ENCODE measurements at places on chromosomes 1 and 21.

DNA sequence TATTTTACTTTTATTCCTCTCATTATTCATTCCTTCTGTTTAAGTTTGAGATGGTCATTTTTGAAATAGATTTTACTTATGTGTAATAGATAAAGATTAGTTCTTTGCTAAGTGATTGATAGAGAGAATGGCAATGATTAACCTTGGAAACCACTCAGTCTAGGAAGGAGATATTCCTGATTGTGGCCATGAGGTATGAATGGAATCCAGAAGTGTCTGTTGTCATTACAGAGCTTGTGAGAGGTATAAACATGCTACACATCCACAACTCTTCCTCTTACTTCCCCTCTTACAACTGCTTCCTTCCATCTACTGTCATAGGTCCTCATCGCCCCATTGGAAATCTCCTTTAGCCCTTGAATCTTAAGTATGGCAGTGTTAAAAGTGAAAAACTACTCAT lies 988.8 kb upstream of the B3GALT2 start:
- DNase-seq, result no peak

DNA sequence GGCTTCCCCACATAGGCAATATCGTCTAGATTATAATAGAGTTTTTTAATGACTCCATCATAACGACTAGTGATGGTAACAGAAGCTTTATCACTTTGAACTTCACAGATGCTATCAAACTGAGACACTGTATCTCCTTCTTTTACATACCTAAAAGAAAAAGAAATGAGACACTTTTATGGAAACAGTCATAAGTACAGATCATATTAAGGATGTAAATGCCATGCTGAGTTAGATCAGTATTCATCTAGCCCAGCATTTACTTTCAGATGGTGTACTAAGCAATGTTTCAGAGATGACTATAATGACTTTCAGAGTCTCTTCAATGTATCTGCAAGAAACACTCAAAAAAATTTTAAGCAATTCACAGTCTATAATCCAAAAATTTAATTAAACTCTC lies 18.9 kb downstream of the DBT start:
- DNase-seq, result no peak

GRCh38 chr1:33470495-33471012 lies 1.9 kb upstream of the ZSCAN20 start:
- peak; percentile 64 for DNase-seq

GRCh38 chr21:36513430-36513829 lies 33.5 kb upstream of the CLDN14 start:
- DNase-seq, result no peak

DNA sequence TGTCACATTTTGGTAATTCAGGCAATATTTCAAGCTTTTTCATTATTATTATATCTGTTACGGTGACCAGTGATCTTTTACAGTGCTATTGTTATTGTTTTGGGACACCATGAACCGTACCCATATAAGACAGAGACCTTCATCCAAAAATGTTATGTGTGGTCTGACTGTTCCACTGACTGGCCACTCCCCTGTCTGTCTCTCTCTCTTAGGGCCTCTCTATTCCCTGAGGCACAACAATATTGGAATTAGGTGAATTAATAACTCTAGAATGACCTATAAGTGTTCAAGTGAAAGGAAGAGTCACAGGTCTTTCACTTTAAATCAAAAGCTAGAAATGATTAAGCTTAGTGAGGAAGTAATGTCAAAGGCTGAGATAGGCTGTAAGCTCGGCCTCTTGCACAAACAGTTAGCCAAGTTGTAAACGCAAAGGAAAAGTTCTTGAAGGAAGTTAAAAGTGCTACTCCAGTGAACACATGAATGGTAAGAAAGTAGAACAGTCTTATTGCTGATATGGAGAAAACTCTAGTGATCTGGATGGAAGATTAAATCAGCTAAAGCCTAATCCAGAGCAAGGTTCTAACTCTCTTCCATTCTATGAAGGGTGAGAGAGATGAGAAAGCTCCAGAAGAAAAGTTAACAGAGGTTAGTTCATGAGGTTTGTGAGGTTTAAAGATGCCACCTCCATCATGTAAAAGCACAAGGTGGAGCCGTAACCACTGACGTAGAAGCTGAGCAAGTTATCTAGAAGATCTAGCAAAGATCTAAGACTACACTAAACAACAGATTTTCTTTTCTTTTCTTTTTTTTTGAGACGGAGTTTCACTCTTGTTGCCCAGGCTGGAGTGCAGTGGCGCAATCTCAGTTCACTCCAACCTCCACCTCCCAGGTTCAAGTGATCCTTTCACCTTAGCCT lies 19.7 kb upstream of the DIPK1A start:
- DNase-seq, result no peak

GRCh38 chr1:109804660-109805059 lies 40.9 kb upstream of the EPS8L3 start:
- no peak for DNase-seq

- DNase-seq, result no peak
Observed at GRCh38 chr1:206729507-206729906, 41.1 kb upstream of the IL19 start.

DNA sequence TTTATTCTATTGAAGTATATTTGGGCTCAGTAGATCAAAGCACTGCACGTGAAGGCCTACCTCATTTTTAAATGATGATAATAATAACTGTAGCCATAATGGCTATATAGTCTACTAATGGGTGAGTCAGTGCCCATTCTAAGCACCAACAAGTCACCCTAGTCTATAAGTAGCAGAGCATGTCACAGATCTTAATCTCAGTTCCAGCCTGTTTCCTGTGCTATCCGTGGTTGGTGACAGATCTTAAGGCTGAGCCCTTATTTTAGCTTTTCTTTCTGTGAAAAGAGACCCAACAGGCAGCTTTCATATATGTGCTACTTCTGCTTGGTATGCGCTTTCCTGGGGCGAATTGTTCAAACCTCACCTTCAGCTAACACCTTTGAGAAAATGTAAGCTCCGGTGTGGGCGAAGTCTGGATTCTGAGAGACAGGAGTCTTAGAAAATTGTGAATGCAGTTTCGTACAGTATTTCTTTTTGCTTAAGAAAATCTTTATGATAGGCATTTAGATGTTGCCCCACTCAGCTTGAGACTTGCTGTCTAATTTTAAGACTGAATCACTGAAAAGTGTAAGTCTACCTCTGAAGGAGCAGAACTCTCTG lies 59.6 kb downstream of the FMN2 start:
- DNase-seq, result no peak

GRCh38 chr1:212002536-212002935 lies 32.8 kb downstream of the INTS7 start:
- no peak for DNase-seq

- DNase-seq, result peak; percentile 24
Observed at GRCh38 chr1:229148041-229148671, 122.8 kb upstream of the RAB4A start.

DNA sequence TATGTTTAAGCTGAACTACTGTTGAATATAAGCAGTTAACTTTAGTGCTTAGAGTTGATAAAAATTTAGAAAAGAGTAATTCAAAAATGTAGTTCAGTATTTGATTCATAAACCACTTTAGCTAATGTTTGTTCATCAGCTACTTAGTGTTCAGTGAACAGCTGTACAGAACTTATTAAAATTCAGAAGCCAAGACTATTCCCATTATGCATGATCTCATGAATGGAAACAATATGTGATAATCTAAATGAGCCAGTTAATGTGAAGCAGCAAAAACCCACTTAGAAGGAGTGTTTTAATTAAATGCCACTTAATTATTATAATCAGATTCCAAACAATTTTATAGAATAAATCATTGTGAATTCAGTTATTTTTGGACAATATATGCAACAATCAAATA lies 92.9 kb upstream of the NEGR1 start:
- DNase-seq, result no peak

GRCh38 chr1:6397844-6398441 lies 4.4 kb upstream of the ACOT7 start:
- DNase-seq, result no peak

DNA sequence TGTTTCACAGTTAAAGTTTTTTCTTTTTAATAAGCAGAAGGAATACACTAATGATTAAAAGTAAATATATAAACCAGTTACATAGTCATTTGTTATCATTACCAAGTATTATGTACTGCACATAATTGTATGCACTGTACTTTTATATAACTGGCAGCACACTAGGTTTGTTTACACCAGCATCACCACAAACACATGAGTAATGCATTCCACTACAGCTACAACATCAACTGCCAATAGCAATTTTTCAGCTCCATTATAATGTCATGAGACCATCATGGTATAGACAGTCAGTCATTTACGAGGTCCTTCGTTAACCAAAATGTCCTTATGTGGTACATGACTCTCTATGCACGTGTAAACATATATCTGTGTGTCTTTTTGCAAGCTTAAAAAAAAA lies 35.2 kb downstream of the SCYL3 start:
- DNase-seq, result no peak

DNA sequence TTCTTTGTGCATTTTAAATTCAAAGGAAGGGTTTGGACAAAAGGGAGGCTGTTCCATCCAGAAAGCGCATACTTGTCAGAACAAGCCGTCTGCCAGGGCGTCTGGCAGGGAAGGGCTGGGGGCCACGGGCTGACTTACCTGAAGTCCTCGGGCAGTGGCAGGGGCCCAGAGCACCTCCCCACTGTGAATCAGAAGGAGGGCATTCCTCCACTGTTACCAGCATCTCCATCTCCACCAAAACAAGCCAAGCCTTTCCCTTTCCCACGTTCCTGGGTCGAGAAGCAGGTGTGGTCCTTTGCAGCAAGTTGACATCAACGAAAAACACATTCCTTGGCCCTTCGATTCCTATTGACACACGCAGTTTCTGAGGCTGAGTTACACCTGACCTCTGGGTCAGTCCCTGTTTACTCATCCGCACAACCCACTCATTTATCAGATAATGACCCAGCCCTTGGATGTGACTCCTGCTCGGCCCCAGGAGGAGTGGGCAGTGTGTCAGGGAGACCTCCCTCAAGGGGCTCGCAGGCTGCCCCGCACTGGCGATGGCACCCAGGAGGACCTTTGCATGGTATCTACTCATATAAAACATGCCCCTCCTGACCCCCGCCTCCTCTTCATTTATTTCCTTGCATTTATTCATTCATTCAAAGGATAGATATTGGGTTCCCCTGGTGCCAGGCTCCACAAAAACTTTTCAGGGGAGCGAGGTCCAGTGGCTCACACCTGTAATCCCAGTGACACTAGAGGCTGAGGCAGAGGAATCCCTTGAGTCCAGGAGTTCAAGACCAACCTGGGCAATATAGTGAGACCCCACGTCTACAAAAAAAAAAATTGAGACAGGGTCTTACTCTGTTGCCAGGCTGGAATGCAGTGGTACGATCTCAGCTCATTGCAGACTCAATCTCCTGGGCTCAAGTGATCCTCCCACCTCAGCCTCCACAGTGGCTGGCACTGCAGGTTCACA lies 60.2 kb downstream of the TOMM20 start:
- DNase-seq, result no peak

DNA sequence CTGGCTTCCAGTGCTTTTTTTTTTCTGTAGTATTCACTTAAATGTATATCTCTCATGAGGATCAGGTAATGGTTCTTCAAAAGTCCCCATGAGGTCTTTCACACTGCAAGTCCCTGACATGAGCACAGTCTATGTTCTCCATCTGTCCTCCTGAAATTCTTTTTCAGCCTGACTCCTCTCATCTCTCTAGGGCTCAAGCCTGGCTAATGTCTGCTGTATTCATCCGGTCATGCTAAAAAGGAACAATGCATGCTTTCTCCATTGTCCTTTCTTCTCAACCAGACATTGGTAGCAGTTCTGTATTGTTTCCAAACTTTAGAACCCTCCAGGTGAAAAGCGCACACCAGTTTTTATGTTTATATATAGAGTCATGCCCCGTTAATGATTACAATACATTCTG lies 368.3 kb upstream of the OLFM3 start:
- DNase-seq, result no peak

DNA sequence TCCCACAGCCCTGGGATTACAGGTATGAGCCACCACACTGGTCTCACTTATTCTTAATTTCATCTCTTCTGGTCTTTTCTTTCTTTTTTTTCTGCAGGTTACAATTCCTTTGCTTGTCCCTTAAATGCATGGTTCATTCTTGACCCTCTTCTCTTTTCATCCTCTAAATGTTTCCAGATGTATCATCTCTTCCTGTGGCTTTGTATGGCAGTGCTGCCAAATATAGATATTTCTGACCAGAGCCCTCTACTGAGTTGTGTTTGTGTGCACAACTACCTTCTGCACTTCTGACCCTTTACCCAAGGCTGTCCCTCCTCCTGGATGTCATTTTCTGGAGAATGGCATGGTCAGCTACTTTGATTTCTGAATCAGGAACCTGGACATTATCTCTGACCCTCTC lies 32.5 kb downstream of the OLFML3 start:
- no peak for DNase-seq

- DNase-seq, result no peak
Observed at GRCh38 chr1:38029685-38030511, 16.7 kb downstream of the POU3F1 start.

DNA sequence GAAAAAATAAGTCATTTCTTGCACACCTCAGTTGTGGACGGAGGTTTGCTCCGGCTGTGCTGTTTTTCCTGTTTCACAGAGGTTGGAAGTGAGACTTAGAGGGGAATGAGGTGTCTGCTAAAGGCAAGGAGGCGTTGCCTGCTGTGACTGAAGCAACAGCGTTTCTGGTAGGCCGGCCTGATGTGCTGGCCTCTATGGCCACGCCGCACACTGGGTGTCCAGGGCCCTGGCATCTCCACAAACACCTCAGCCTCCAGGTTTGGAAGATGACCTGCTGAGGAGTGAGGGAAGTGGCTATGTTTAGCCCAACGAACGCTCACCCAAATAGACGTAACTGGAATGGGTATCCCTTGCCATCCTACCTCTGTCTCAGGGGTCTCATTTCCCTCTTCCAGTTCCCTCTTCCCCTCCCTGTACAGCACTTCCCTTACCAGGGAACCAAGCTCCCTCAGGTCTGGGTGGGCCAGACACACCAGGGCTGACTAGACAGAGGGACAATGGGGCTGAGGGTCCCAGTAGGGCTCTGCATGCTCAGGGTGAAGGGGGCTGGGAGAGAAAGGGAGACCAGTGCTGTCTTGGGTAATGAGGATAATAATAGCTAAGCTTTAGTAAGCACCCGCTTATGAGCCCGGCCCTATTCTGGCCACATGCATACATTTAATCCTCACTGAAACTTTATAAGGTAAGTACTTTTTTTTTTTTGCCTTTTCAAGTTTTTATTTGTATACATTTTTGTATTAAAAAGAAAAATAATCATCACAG lies 11.9 kb downstream of the CACNA1S start:
- no peak for DNase-seq

GRCh38 chr1:153957744-153958110 lies 685 bp downstream of the CRTC2 start:
- DNase-seq, result no peak

DNA sequence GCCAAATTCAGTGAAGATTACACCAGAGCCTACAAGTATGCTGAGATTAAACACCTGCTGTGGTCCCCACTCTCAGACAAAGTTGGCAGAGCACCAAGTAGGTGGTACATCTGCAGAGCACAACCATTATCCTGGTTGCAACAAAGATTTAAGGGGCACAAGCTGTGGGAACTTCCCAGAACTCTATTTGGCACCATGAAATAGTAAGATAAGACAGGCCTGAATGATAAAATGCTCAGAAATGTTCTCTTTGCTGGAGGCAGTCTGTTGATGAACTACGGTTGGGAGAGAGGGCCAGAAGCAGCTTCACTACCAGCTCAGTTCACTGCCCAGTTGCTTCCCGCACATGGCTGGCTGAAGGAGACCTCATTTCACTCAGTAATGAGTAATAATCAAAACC lies 19.9 kb downstream of the RPL5 start:
- no peak for DNase-seq

GRCh38 chr21:41509733-41510132 lies 1.8 kb upstream of the TMPRSS2 start:
- no peak for DNase-seq

GRCh38 chr1:162056043-162056442 lies 13.4 kb upstream of the NOS1AP start:
- peak; percentile 79 for DNase-seq

GRCh38 chr21:42567861-42568260 lies 54.2 kb downstream of the SLC37A1 start:
- no peak for DNase-seq
